ENCODE measurements at places on chromosomes 4 and X.

GRCh38 chrX:112941209-112941837, 100.7 kb upstream of the AMOT start:
- DNase-seq, result no peak

GRCh38 chr4:43853565-43854264, 594.9 kb downstream of the KCTD8 start:
- no peak for DNase-seq

DNA sequence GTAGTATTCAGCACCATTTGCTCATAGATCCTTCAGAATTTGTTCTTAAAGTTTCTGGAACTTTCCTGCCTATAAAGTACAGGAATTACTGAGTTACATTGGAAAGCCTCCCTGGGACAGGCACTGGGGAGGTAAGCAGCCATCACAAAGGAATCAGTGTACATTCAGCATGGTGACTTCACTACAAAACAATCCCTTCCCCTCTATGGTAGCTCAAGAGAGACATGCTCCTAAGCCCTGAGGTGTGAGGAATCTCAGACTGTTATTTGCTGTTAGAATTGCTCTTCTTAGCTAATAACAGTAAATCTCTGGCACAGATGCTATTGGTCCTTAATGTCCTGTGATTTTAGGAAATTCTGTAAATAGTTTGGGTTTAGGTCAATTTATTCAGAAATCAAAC, 1898.0 kb upstream of the PCDH7 start:
- DNase-seq, result no peak

- DNase-seq, result no peak
Observed at GRCh38 chr4:38837849-38838248, 18.8 kb downstream of the TLR6 start.

DNA sequence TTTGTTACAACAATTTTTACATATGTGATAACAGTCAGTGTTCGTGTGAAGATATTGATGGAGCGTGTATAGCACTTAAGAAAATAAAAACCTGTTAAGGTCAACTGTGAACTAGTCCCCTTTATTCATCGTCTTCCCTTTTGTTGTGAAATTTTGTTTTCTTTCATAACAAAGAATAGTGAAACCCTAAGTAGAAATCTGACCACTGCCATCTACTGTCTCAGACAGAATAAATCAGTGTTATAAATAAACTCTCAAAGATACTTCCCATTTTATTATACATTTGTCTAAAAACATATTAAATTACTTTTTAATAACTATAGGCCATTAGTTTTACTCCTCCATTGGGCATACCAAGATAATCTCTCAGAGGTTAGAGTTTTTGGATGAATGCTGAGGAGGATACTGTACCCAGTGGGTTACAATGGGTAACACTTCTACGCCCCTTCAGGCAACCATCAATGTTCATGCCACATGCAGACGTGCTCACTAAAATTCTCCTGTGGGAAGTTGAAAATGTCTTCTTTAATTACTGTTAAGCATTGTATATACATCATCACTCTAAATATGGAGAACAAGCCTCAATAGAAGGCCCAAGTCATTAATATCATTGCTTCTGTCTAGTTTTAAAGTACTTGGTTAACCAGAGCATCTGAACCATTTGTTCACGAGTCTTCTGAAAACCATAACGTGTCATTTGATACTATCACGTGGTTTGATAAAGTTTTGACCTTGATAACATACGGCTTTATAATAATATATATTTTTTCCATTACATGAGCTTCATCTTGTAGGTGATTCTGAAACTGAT, 171.2 kb downstream of the TMA16 start:
- no peak for DNase-seq

DNA sequence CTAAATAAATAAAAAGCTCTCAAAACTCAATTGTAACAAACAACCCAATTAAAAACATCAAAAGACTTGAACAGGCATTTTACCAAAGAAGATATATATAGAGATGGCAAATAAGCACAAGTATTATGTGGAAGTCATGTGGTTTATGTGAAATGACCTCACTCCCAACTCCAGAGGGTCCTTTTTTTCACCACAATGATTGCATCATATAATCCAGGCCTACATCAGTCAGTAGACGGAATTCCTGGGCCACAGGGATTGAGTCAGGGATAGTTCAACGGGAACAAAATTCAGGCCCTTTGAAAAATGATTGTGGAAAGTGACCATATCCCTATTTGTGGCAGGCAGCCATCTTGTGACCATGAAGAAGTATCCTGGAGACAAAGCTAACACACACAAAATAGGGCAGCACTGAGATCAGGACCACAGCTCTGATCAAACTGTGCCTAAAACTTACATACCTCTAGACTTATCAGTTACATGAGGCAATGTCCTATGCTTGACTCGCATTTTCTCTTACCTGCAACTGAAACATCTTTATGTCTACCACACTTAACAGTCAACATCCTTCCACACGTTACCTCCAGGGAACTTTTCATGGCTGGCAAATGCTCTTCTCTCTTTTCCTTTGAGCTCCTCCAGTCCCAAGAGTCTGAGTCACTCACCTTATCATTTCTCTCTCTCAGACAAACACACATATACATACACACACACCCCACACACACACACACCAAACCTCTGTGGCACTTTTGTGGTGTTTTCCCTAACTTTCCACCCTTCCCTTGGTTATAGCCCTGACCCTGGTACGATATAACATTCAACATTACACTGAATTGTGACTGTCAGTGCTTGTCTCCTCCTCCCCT, 113.5 kb downstream of the PHF8 start:
- no peak for DNase-seq
